Naive thymus-derived CD4-positive, alpha-beta T cell (primary cell): ENCODE measurements at places on chromosomes 16 and 17.

DNA sequence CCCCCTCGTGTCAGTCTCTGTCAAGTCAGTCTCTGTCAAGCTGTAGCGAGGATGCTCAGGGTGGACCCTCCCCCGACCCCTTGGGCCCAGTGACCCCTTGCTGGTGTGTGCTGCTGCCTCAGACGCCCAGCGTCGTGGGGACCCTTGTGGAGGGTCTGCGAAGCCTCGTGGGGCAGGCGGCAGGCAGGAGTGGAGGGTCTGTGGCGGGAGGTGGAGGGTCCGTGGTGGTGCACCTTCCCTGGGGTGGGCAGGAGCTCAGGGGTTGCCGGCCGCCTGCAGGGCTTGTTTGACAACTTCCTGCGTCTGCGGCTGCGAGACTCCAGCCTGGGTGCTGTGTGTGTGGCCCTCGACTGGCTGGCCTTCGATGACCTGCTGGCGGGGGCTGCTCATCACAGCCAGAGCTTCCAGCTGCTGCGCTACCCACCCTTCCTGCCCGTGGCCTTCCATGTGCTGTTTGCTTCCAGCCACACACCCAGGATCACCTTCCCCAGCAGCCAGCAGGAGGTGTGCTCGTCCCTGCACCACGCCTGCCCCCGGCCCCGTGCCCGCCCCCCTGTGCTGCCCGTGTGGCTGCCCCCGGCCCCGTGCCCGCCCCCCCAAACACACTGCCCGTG, 5.6 kb downstream of the GNG13 start:
- no peaks in the 10 kb centered on the region for H3K4me1 ChIP-seq
- no peak overlapping the region for H3K27ac ChIP-seq
- DNase-seq: no peak
- no peaks in the 10 kb centered on the region for H3K27me3 ChIP-seq

- no peak overlapping the region for H3K27ac ChIP-seq
- H3K4me3 ChIP-seq: no peak overlapping the region
- DNase-seq: no peak
- no peaks in the 10 kb centered on the region for H3K27me3 ChIP-seq
Measured at GRCh38 chr17:63358956-63359355, 87.2 kb downstream of the CYB561 start.

DNA sequence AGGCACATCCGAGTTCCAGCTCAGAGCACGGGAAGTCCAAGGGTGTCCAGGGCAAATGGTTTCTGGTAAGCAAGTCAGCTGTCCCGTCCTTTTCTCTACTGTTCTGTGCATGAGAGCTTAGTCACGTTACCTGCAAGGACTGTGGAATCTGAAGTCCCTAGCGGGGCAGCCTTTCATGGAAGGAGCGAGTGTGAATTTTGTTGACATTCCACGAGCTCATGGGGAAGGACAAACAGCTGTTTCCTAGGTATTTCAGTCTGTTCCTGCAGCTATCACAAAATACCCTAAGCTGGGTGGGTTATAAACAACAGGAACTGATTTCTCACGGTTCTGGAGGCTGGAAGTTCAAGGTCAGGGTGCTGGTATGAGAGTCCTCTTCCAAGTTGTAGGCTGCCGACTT, 109.2 kb downstream of the SDR42E1 start:
- no peaks in the 10 kb centered on the region for H3K36me3 ChIP-seq
- H3K4me1 ChIP-seq: no peaks in the 10 kb centered on the region
- DNase-seq: no peak

- H3K36me3 ChIP-seq: no peaks in the 10 kb centered on the region
- no peak overlapping the region for H3K27ac ChIP-seq
- H3K27me3 ChIP-seq: no peaks in the 10 kb centered on the region
- no peak for DNase-seq
- no peak overlapping the region for H3K4me3 ChIP-seq
Measured at GRCh38 chr16:87180069-87180468, 137.1 kb downstream of the C16orf95 start.

DNA sequence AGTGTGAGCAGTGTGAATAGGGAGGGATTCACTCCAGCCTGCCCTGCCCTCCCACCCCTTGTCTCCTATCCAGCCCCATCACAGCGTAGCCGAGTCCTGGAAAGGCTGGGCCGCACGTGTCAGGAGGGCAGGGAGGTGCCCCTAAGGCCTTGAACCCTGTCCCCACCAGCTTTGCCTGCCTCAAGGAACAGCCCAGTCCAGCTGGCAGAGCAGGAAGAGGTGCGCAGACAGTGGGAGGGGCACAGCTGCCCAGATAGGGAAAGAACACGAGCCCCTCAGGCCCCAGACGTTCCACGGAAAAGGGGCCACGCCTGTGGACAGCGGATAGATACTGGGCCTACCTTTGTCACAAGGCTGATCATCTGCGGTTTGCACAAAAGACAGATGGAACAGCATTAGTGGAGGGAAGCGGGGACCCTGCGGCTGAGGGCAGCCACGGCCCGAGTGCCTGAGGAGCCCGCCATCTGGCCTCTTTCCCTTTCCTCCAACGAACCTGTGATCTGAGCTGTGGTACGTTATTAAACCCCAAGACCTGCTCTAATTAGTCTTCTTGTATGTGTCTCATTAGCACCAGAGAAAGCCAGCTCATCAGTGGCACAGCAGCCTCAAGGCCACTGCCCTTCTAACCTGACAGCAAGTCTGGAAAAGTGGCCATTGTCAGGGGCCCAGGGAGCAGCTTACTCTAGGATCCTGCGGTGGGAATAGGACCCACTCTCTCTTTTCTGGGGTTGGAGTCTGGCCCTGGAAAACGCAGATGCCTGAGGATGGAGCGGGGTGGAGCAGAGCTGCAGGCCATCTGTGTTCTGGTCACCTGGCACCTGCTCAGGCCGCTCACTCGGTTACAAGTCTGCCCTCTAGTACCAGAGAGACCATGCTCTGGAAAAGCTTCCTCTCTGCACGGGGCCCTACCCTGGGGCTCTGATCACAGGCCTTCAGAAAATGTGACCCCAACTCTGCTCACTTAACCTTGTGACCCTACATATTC, 16.3 kb downstream of the MPP3 start:
- DNase-seq: no peak
- H3K27ac ChIP-seq: no peak overlapping the region
- no peaks in the 10 kb centered on the region for H3K36me3 ChIP-seq

- no peak overlapping the region for H3K27ac ChIP-seq
- H3K36me3 ChIP-seq: no peaks in the 10 kb centered on the region
- no peak overlapping the region for H3K4me3 ChIP-seq
- no peaks in the 10 kb centered on the region for H3K27me3 ChIP-seq
Measured at GRCh38 chr16:20931066-20931600, 30.6 kb downstream of the LYRM1 start.

DNA sequence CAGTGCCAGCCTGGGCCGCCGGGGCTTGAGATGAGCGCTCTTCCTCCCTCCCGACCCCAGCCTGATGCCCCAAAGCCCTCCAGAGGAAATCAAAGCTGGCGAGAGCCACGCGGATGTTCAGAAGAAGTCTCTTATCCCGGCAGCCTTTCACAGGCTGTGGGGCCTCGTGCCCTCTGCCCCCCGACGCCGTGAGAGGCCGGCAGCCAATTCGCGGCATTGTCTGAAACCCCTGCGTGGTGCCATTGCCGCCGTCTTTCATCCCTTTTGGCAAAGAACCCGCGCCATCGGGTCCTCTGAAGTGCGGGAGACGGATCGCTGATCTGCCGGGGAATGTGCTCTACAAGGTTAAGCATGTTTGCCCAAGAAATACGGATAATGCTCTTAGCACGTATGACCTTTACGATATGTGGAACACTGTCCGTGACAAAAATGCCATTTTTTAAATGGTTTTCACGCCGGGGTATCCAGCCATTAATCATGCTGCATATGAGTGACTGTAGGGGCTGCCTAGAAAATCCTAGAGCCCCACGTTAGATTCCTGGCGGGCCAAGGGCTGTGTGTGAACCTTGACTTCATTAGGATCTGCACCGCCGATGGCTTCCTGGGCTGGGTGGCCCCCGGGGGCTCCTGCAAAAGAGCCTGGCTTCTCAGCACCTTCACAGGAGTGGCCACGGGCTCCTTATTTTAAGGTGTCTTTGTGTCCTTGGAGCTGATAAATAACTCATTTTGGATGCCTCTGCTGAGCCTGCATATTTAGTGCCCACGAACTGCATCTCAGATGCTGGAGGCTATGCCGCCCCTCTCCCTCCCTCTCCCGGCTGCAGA, 165.1 kb upstream of the TNRC6C start:
- H3K4me3 ChIP-seq: no peak overlapping the region
- H3K27me3 ChIP-seq: no peaks in the 10 kb centered on the region
- H3K27ac ChIP-seq: no peak overlapping the region
- H3K36me3 ChIP-seq: no peaks in the 10 kb centered on the region
- DNase-seq: no peak

DNA sequence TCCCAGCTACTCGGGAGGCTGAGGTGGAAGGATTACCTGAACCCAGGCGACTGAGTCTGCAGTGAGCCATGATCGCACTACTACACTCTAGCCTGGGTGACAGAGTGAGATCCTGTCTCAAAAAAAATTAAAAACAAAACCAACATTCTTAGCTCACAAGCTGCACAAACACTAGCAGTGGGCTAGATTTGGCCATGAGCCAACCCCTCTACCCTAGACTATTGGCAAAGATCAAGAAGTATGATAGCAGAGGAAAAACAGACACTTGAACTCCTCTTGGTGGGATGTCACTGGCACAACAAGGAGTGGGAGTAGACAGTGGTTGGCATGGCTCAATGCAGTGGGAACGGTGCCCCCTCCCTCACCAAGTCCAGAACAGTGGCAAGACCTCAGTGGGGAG, 19.6 kb upstream of the RIPOR1 start:
- H3K27ac ChIP-seq: no peak overlapping the region
- peaks cover 27% of the 10 kb centered on the region for H3K4me1 ChIP-seq
- no peaks in the 10 kb centered on the region for H3K36me3 ChIP-seq

DNA sequence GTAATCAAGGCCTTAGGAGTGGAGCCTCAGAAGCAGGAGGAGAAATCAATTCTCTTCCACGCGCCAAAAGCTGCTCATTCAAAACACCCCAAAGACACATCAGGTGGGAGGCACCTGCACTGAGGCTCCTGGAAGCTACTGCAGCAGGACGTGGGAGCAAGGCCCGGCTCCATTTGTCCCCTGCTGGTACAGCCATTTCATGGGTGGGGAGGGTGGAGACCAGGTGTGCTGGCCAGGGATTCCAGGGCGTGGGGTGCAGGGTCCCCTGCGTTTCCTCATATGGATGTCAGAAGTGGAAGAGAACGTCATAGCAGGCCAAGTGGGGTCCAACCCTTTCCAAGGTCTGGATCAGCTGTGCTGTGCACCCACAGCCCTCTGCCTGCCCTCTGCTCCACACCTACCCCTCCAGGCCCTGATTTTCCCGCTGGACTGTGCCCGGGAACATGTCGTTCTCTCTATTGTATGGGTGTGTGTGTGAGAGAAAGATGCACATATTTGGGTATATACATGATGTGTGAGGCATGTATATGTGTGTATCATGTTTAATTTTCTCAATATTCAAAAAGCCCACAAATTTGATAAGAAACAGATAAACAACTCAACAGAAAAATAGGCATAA, 39.2 kb upstream of the CBX4 start:
- DNase-seq: no peak
- H3K27ac ChIP-seq: no peak overlapping the region
- H3K4me1 ChIP-seq: no peaks in the 10 kb centered on the region
- no peaks in the 10 kb centered on the region for H3K36me3 ChIP-seq
- no peaks in the 10 kb centered on the region for H3K27me3 ChIP-seq
- no peak overlapping the region for H3K4me3 ChIP-seq

DNA sequence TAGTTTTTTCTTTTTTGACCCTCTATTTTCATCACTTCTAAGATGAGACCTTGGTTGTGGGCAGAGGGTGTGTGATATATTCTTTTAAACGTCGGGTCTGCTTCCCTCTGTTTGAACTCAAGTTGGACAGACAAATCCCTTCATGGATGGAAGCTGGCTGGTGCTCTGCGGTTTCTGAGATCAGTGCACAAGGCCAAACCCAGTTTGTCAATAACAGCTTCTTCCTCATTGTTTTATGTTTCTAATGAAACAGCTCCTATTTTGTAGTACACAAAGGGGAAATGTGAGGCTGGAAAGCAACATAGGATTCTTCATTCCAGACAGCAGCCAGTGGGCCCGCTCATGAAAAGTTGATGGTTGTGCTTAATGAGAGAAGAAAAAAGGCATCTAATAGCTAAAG, 159.6 kb downstream of the PRKCA start:
- peaks cover 13% of the 10 kb centered on the region for H3K4me1 ChIP-seq
- H3K36me3 ChIP-seq: no peaks in the 10 kb centered on the region
- DNase-seq: no peak
- H3K27me3 ChIP-seq: no peaks in the 10 kb centered on the region
- no peak overlapping the region for H3K27ac ChIP-seq

- H3K36me3 ChIP-seq: no peaks in the 10 kb centered on the region
- no peak overlapping the region for H3K4me3 ChIP-seq
- H3K27me3 ChIP-seq: no peaks in the 10 kb centered on the region
- H3K27ac ChIP-seq: no peak overlapping the region
- DNase-seq: no peak
- H3K4me1 ChIP-seq: no peaks in the 10 kb centered on the region
Measured at GRCh38 chr16:72985995-72986394, 61.9 kb downstream of the ZFHX3 start.

GRCh38 chr16:19512297-19512696, 9.6 kb downstream of the GDE1 start:
- H3K27me3 ChIP-seq: no peaks in the 10 kb centered on the region
- no peaks in the 10 kb centered on the region for H3K4me1 ChIP-seq
- no peak overlapping the region for H3K27ac ChIP-seq

DNA sequence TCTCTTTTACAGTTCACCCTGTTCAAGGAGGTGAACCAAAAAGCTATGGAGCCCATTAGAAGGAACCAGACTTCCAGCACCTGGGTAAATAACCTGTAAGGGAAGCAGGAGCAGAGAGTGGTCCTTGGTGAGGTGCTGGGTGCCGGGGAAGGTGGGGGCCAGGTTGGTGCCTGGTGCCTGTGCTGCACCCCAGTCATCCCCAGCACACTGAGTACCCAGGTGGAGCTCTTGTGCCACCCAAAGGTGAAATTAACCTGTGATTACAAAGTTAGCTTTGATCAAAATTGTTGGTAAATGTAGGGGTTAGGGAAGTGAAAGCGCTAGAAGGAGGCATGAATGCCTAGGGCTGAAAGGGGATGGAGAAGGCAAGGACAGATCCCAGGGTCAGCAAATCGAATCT, 58.6 kb downstream of the CDRT4 start:
- no peak overlapping the region for H3K4me3 ChIP-seq
- no peak overlapping the region for H3K27ac ChIP-seq
- H3K4me1 ChIP-seq: no peaks in the 10 kb centered on the region
- DNase-seq: no peak
- H3K27me3 ChIP-seq: no peaks in the 10 kb centered on the region
- H3K36me3 ChIP-seq: no peaks in the 10 kb centered on the region

- H3K4me1 ChIP-seq: no peaks in the 10 kb centered on the region
- no peaks in the 10 kb centered on the region for H3K36me3 ChIP-seq
- DNase-seq: no peak
- no peak overlapping the region for H3K27ac ChIP-seq
- no peak overlapping the region for H3K4me3 ChIP-seq
- H3K27me3 ChIP-seq: no peaks in the 10 kb centered on the region
Measured at GRCh38 chr16:84486551-84487235, 17.8 kb downstream of the MEAK7 start.
